Femur (tissue), 1 donor: ENCODE measurements at places on chromosomes 12 and 14.

DNA sequence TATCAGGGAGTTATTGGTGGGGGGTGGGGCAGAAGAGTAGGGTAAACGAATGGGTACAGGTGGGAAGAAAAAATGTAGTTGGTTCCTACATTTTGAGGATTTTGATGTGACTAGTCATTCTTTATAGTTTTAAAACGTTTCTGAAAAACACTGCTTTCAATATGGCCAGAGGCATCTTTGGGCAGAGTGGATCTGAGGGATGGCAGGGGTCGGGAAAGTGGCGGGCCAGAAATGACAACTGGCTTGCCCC is 527 bp upstream of the ATP23 start:
- no peak for DNase-seq

DNA sequence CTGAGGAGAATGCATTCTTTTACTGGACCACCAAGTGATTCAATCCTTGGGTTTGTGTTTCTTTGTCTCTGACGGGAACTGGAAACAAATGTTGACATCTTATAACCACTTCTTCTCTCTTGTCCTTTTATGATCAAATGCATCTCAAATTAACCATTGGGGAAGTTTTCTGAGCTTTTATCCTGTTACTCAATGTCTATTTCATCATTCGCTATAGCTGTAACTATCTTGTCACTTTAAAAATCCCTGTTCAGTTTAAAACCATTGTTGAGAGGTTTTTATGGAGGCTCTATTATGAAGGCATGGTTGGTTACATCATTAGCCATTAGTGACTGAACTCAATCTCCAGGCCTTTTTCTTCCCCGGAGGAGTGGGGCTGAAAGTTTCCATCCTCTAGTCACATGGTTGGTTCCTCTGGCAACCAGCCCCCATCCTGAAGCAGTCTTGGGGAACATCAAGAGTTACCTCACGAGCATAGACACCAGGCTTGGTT is 2.7 kb upstream of the CLEC6A start:
- DNase-seq: no peak

- DNase-seq: no peak
These were observed 20.5 kb upstream of the CLMN start for GRCh38 chr14:95340201-95340697.

- DNase-seq: no peak
These were observed 6.6 kb downstream of the APPL2 start for GRCh38 chr12:105229371-105229770.

GRCh38 chr12:123995023-123995748 is 22.2 kb downstream of the ZNF664 start:
- DNase-seq: no peak

DNA sequence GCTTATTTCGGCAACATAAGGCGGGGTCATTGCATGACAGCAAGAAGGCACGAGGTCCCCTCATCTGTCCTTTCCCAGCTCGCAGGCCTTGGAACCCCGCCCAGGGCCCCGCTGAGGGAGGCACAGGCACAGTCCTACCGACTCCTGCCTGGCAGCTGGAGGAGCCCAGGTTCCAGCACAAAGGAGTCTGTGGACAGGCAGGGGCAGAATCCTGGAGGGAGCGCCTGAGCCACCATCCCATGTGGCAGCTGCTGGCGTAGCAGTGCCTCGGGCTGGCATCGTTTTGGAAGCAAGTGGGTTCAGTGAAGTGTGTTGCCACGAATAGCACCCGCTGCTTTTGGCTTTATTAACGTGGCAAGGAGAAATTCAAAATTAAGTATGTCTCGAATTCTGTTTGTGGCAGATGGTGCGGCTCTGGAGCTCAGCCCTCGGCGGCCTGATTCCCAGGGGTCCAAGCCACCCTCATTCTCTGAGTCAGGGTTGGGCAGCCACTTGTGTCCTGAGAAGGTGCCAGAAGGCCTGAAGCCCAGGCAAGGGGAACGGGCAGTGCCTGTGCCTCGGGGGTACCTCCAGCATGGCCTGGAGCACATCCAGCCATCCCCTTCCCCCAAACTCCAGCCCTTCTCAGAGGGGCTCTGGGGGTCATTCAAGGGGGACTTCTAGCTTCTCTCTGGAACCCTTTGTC is 35.9 kb downstream of the SLC8B1 start:
- DNase-seq: peak; percentile 53

- no peak for DNase-seq
These were observed 133.1 kb upstream of the CNOT2 start for GRCh38 chr12:70110085-70110484.

DNA sequence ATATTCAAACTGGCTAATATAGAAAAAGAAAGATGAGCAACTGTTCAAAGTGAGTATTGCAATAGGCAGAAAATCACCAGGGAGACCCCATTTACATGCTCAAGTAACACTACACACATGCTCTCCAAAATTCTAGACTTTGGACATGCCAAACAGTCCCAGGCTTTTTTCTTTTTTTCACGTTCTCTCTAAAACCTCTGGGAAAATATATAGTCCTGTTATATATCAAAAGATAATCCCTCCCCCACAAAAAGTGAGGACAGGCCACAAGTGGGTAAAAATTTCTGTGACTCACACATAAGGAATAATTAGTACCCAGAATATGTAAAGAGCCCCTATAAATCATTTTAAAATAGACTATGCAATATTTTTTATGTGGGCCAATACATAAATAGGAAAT is 55.2 kb downstream of the EFCAB11 start:
- DNase-seq: no peak

GRCh38 chr14:106662936-106663550 is 1136.7 kb downstream of the TMEM121 start:
- DNase-seq: no peak
